ENCODE measurements at places on chromosomes 2 and 18.

- no peak for DNase-seq
These were observed 7.7 kb downstream of the TPO start for GRCh38 chr2:1420746-1421480.

- DNase-seq = no peak
These were observed 145.3 kb downstream of the RND3 start for GRCh38 chr2:150341982-150342680.

DNA sequence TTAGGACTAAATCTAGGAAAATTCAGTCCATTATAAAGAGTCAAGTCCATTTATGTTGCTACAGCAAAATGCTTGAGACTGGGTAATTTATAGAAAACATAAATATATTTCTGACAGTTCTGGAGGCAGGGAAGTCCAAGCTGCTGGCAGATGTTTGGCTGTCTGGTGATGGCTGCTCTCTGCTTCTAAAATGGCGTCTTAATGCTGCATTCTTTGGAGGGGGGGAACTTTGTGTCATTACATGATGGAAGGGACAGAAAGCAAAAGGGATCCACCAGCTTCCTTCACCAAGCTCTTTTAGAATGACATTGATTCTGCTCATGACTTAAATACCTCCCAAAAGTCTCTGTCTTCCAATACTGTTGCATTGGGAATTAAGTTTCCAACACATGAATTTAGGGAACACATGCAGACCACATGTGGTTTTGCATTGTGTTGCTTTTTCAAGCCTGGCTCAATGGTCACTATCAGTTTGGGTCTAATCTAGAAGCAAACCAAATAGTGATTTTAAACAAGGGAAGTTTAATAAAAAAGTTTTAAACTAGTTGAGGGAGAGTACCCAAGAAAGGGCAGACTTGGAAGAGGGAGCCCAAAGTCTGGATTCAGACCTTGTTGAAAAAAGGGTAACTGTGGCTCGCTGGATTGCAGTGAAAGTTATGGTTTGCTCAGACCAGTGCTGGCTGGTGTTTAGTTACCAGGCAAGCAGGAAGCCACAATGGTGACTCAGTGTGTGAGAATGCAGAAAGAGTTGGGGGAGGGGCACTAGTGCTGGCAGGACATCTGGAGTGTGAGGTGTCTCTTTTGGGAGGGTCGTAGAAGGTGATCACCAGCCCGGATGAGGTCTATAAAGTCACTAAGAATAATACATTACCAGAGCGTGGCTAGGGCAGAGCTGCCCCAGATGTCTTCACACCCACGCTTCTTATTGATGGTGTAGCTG, 30.8 kb downstream of the C18orf54 start:
- no peak for DNase-seq

DNA sequence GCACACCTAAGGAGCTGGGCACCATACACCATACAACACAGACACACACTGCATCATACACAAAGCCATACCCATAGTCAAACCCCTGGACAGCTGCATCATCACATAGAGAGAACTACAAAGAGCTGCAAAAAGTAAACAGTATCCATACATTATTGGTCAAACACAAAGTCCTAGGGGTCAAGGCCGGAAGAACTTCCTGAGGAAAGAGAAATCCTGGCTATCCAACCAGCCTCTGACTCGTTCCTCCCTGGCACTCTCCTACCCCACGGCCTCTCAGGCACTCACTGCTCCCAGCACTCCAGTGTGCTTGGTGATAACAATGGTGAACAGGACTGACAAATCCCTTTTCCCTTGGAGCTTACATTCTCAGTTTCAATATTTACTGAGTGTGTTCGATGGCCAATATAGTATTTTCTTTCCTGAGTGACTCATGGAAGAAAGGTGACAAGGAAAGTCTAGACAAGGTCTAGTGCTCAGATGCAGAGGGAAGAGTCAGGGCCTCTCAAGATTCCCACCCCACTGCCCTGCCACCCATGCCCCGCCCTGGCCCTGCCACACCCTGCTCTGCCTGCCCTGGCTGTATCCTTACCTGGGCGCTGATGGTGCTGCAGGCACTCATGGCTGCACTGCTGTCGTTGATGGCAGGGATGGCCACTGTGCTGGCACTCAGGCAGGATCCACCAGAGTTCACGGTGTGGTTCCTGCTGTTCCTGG, 3.4 kb downstream of the CFAP65 start:
- DNase-seq = no peak

DNA sequence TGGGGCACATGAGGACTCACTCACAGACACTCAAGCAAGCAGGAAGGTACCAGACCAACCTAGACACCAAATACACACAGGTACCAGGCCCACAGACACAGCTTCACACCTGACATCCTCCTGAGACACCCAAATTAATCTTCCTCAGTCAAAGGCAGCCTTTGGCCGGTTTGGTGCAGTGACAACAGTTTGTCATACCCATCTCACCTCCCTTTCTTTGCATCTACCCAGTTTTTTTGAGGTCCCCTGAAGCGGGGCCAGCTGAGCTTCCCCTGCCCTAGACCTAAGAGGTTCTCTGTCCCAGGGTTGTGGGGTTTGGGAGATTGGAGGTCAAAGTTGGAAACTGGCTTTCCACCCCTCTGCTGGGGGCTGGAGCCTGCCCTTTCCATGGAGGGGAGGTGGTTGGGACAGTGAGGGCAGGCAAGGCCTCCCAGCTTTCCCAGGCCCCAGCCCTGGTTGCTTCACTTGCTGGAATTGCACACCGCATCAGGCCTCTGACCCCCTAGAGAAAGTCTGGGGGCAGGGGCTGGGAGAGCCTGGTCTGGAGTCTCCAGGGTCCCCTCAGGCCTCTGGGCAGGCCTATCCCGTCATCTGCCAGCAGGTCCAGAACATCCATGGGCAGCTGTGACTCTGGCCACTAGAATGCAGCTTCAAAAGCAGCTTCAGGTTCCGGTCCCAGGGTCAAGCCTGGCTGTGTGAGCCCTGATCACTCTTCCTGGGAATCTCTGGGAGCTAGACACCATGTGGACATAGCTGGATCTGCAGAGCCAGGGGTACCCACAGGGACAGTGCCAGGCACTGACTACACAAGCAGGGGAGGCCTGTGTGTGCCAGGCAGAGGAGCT, 12.5 kb upstream of the TEX261 start:
- no peak for DNase-seq

GRCh38 chr2:68391869-68392268, 26.8 kb downstream of the PLEK start:
- no peak for DNase-seq

DNA sequence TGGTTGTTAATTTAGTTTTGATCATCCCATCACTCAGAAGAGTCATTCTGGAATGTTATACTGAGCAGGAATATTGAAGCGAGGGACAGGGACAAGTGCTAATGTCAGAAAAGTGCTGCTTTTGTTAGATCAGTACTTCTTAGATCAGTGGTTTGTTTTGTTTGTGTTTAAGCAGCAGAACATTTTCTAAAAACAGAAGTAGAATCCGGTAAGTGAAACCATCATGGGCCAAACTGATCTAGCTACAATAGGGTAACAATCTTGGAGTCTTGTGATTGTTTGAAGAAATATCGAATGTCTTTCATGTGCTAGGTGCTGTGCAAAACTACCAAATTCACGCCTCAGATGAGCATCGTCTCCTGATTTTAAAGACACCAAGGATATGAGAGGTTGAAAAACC, 45.1 kb upstream of the SEC11C start:
- no peak for DNase-seq

- DNase-seq = no peak
These were observed 57.6 kb downstream of the APOB start for GRCh38 chr2:20986024-20986939.

- DNase-seq = no peak
These were observed 6.2 kb downstream of the ABCG5 start for GRCh38 chr2:43832457-43832856.

Data from right kidney (tissue), 9 donors.